ENCODE measurements at places on chromosomes 5 and 9. TPM values are rescaled to one million over a fixed set of nuclear protein-coding genes. Genes with fewer than 3 reads are reported as not detected.

SURF2 gene
- 23.8 TPM for total RNA-seq

TMEM174 gene
- not detected for total RNA-seq

EIF4E1B gene
- not detected for total RNA-seq

OR1Q1 gene
- 1.8 TPM for total RNA-seq

DNA sequence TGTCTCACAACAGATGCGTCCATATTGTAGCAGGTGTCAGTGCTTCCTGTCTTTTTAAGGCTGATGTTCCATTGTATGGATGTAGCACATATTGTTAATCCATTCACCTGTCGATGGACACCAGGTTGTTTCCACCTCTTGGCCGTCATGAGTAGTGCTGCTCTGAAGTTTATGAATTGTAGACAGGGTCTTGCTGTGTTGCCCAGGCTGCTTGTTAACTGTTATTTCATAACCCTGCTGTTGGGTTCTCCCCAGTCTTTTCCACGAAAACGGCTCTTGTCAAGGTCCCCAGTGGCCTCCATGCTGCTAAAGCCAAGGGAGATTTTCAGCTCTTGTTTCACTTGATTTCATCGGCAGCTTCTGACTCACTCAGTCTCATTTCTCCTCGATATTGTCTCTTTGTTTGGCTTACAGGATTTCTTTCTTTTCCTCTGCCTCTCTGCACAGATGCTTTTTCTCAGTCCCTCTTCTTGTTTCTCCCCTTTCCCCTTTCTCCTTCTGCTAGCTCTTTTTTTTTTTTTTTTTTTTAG lies 12.1 kb upstream of the PSD2 start:
- no peak for DNase-seq
- H3K4me3 ChIP-seq, result no peak overlapping the region
- no peak overlapping the region for H3K27ac ChIP-seq
- H3K4me1 ChIP-seq, result peaks cover 13% of the 10 kb centered on the region

- H3K27ac ChIP-seq, result no peak overlapping the region
- no peak for DNase-seq
- H3K27me3 ChIP-seq, result no peaks in the 10 kb centered on the region
- no peak overlapping the region for H3K4me3 ChIP-seq
Observed at GRCh38 chr5:136455409-136455808, 90.1 kb upstream of the TRPC7 start.

GRCh38 chr9:3656224-3656623 lies 130.4 kb upstream of the RFX3 start:
- no peaks in the 10 kb centered on the region for H3K36me3 ChIP-seq
- DNase-seq, result no peak
- no peak overlapping the region for H3K27ac ChIP-seq
- H3K4me3 ChIP-seq, result no peak overlapping the region

Data from tibial nerve (tissue), 4 donors.